ENCODE measurements at places on chromosomes 16 and 17.

GRCh38 chr17:57046749-57047148 lies 38.3 kb upstream of the AKAP1 start:
- DNase-seq, result no peak

DNA sequence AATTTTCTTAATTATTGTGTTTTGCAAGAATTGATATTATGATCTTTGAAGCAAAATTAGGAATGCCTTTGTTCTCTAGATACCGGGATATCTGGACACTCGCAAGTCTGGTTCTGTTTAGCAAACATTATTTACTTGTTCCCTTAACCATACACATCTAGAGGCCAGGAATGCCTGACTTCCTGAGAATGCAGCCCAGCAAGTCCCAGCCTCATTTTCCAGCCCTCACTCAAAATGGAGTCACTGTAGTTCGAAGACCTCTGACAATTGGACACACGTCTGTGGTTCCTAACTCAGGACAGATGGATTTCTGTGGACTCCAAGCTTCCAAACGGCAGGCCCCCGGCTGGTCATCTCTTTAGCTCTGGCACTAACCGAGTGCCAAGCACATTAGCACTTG lies 355.4 kb upstream of the RBFOX1 start:
- no peak for DNase-seq

DNA sequence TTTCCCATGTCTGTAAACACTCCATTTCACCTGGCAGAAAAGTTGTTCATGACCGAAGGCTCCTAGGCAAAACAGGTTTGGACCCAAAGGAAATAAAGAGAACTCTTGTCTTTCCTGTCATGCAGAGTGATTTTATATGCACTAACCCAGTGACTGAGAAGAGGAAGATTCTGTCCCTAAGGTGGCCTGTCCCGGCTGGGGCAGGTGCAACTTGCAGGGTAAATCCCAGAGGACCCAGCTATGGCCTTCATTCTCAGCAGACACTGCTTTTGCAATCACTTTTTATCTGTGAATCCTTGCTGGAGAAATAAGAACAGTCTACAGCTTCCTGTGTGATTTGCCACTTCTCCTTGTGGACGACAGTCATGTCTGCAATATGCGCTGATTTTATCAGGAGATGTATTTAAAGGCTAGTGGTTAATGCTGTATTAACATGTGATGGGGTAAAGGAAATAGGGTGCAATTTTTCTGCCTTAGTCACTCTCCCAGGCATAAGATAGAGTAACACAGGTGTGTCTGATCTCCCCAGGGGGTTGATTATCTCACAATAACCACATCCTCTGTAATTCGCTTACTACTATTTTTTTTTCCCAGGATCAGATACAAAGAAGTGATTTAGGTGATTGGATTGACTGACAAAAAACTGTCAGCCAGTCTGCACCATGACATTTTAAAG lies 696.8 kb upstream of the SOX9 start:
- no peak for DNase-seq

DNA sequence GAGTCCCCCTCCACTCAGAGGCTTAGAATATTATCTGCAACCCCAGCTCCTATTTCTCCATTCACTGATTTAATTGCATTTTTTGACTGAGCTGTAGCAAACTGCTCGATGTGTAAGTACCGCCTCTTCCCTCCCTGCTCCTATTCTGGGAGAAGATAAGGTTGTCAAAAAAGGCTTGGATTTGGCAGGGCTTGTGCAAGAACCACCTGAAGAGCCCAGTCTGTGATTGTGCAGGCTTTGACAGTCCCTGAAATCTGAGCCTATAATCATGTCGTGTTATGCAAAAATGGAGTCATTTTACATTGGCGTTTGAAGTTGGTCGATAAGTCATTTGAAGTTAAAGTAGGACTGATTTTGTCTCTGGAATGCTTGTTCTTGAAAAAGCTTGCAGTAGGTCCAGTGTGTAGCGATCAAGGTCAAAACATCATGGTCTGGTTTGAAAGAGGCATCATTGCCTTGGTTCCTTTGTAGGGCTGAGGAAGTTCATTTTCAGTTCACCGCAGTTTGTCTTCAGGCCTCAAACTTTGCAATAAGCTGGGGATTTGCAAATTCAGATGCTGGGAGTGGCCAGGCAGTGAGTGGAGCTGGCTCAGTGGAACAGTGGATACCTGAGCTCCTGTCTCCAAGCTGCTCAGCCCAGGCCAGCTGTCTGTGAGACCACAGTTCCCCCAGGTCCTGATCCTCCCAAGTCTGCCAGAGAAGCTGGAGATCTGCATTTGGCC lies 68.8 kb downstream of the KATNIP start:
- DNase-seq, result no peak

DNA sequence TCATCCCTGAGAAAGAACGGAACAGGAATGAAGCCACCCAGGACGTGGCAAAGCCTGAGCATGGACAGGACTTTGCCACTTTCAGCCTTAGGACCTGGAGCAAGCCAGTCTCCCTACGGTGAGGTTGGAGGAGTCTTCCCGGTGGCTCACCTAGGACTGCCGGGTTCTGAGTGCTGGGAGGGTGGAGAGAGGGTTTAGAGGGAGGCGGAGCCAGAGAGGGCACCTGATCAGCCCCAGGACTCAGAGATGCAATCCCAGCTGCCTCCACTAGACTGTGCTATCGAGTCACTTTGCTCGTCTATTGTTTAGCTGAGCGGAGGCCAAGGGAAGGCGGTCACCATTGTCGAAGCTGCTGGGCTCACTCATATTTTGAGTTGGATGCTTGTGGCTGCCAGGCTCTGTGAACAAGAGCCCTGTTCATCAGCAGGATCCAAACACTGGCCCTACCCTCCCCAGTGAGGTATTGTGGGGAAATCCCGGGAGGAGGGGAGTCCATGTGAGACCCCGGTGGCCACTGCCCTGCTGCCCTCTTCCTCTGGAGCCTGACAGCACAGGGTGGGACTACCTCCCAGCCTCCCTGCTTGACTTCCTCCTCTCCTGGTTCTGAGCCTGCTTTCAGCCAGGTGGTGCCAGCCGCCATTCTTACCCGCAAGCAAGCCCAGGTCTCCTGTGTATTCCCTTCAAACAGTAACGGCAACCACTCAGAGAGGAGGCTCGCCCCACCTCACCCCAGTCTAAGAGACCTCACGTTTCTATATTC lies 7.0 kb downstream of the KRT14 start:
- peak; percentile 90 for DNase-seq

GRCh38 chr17:12982224-12982623 lies 35.6 kb downstream of the ELAC2 start:
- DNase-seq, result no peak

DNA sequence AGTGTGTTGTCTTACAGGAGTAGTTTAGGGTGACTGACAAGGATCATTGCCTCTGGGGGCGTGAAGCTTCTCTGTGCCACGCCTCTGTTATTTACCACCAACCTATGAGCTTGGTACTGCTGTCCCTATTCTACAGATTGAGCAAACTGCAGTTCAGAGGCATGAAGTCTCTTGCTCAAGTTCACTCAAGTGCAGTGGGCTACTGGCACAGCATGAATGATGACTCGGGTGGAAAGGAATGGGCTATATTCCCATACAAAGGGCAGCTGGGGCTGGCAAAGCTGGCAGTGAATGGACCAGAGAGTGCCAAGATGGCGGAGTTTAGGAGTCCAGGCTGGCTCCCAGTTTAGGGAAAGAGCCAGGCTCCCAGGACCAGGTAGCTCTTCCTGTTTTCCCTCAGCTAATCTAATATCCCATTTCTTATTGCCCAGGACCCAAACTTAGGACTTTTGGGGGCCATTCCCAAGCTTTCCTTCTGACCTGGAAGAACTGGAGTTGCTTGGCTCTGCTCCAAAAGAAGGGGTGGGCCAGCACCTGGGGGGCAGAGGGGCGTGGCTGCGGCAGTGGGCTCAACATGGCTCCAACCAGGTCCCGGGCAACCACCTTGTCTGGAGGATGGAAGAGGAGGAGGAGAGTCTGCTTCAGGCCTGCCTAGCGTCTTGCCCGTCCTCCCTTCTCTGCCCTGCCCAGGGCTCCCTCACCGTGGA lies 12.9 kb downstream of the PLK1 start:
- no peak for DNase-seq

DNA sequence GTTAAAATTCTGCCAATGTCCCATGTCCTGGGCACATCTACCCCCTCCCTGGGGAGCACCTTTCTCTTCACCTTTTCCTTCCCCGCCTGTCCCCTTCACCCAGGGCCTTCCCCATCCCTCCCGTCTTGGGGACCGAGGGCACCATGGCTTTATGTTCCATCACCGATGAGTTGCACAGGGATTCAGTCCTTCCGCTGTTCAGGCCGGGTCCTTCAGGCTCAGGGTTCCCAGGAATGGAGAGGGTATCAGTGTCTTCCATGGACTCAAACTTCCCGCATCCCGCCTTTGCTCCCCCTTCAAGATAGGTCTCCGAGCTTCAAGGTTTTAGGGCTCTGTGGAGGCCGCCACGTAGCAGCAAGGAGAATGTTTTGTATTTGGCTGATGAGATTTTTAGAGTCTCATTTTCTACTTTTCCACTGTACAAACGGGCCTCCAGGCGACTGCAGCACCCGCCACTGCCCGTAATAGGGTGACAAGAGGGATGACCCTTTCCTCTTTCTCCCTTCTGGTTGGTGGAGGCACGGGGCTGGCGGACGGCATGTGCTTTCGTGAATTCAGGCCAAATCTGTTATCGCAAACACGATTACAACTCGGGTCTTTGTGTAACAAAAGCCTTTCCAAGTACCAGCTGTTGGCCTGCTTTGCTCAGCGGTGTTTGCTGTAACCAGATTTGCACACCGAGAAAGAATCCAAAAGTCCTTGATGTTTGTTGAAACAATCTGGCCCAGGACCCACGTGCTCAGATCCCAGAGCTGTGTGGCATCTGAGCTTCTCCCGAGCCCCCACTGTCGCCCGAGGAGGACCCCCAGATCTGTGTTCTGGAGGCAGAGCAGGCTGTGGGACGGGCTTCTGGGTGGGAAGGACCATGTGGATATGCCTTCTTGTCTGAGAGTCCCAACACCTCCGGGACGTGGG lies 236.3 kb downstream of the SEC14L1 start:
- no peak for DNase-seq

- peak; percentile 59 for DNase-seq
These were observed 2.1 kb upstream of the HES7 start for GRCh38 chr17:8125947-8126490.

DNA sequence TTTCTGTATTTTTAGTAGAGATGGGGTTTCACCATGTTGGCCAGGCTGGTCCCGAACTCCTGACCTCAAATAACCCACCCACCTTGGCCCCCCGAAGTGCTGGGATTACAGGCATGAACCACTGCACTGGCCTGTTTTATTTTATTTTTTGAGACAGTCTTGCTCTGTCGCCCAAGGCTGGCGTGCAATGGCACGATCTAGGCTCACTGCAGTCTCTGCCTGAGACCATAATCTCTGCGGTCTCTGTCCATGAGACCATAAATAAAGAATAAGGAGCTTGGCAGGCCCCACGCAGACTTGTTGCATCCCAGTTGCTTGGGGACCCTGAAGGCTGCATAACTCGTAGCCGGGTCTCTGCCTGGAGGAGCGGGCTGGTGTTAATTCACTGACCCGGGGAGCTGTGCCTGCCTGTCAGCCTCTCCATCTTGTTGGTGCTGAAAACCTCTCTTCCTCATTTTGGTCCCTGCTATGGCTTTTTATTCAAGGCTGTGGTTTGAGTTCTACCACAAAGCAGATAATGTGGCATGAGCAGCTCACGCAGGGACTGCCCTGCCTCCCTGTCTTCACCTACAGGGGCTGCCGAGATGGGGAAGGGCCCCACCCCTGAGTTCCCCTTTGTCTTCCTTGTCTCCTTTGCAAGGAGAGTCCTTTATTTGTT lies 82.1 kb downstream of the MSI2 start:
- DNase-seq, result no peak

DNA sequence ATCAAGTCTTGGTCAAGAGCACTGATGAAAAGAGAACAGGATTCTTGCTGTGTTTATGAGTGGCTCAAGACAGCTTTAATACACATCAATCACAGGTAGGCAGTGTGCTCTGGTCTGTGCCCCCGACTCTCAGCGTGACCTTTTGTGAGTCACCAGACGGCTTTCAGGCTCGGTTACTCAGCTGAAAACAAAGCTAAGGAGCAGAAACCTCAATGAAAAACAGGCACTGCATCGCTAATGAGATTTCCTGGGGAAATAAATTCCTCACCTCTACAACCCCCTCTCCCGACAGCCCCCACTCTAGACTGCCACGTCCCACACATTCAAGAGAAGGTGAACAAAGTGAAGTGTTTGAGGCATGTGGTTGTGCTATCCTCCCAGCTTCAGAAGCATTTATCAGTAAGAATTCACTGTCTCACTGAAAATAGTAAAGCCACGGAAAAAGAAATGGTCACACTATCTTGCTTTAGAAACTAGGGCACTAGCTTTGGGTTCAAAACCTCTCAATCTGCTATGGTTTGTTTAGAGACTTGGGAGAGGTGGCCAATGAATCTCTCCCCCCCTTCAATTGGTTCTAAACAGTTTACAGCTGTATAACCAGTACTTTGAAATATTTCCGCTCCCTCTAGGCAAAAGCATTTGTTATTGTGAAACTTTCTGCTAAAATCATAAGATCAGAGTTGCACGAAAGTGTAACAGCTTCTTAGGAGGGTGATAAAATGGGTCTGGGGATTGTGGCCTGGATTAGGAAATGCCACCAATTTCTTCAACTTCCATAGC lies 199.5 kb upstream of the PMFBP1 start:
- DNase-seq, result no peak

DNA sequence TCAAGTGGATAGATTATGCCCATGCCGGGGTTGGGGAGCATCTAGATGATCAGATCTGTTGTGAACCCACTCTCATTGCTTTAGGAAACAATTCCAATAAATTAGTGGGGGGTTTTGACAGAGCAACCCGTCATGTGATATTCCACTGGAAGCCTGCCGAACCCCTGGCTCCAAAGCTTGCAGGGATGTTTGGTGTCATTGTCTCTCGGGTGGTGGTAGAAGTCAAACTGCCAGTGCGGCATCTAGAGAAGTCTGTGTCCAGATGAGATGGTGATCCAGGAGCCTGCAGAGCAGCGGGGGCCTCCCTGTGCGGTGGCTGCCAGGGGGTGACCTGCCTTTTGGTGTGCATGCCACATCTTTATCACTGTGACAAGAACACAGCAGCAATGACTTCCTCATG lies 91.7 kb downstream of the SHISA6 start:
- no peak for DNase-seq

DNA sequence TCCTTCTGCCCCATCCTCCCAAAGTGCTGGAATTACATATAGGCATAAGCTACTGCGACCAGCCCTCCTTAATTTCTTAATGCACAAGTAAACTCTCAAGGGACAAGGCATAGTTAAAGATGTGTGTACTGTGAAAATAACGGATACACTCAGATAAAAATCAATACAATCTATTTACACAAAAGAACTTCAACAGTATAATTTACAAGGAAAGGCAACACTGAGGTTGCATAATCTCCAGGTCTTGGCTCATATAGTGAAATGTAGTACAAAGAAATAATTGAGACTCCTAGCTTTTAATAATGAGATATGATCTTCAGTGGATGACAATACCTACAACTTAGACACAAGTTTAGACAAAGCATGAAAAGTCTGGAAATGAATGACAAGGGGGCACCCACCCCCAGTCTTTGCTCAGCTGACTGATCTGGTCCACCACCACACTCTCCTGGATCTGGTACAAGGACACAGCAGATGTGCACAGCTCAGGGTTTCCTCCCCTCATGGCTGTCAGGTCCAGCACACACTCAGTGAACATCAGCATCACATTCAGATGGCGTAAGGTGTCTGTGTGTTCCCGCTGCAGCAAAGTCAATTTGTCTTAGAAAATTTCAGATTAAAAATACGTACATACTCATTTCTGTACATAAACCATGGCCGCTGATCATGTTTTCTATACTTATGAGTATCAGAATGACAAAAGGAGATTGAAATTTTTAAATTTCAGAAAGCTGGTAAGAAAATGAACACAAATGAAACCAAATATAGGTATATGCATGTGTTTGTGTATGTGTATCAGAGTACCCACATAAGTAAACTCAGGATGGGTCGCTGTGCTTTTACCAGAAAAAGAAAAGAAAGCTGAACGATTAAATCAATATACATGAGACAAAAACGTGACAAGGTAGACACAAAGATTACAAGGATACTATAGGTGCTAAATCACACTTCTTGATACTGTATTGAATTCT lies 33.7 kb upstream of the ALDH3A1 start:
- DNase-seq, result no peak
